ENCODE measurements at places on chromosomes 11 and 22.

DNA sequence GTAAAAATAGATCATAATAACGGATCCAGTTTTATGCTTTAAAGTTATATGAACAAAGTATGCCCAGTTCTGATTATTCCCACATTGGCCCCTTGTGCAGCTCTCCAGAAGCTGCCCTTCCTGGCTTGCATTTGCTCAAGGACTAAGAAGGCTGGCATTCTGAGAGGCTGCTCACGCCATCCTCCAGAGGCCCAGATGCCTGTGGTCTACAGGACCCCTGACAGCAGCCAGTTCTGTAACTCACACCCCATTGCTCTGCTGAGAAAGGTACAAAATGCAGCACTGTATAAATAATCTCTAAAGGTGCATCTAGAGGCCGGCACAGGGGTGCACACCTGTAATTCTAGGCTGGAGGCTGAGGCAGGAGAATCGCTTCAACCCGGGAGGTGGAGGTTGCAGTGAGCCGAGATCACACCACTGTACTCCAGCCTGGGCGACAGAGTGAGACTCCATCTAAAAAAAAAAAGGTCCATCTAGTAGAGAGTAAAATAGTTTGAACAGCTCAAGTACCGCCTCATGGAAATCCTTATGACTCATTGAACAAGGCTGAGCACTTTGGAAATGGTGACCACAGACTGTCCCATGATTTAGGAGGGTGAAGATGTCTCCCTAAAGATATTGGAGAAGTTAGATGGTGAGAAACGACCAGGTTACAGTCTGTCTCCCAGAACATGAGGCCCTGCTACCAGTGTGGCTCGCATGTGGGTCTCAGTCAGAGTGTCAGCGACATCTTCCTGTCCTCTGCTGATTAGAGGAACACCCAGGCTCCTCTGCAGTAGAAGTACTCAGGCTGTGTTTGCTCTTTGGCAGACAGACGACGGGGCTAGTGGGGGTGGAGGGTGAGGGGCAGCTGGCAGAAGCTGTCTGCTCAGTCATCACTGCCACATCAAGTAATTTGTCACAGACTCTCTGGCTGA is 56.3 kb downstream of the KREMEN1 start:
- no peak for DNase-seq

- DNase-seq: peak; percentile 71
Measured at GRCh38 chr11:62602141-62603071, 741 bp upstream of the MTA2 start.

- no peak for DNase-seq
Measured at GRCh38 chr11:70926543-70927201, 325.7 kb downstream of the SHANK2 start.

GRCh38 chr11:4385978-4386740 is 7.3 kb downstream of the TRIM21 start:
- DNase-seq: no peak

GRCh38 chr11:833114-833791 is 501 bp downstream of the CD151 start:
- DNase-seq: no peak

DNA sequence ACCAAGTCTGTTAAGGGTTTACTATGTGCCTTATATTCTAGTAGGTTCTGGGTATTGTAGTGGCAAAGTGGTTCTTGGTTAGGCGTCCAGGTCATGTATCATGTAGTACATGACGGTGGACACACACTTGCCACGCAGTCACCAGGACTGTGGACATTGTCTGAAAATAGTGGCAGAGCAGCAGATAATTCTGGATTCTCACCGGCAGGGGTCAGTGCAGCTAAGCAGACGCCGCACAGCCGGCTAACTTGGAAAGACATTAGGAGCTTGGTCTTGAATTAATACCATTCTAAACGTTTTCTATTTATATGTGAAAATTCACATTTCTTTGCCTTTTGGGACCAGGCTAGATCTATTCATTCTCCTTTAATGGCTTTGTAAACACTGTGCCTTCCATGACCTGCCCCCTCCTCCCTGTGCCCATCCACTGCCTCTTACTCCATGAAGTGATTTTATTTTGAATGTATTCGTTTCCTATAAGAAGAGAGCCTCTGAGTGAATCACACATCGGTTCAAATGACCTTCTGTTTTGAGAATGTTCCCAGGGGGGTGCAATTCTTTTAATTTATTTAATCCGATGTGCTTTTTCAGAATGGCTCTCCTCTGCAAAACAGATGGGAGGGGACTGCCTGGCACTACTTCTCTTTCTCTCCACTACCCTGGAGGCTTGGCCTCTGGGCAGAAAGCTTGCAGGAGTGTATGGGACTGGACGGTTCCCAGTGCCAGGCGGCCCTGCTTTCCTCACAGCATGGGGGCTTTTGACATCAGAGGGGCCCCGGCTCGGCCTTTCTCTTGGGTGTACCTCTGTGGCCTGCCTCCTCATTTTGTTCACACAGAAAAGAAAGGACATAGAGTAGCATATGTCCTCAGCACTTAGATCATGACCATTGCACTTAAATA is 378.0 kb downstream of the NTM start:
- peak; percentile 55 for DNase-seq

DNA sequence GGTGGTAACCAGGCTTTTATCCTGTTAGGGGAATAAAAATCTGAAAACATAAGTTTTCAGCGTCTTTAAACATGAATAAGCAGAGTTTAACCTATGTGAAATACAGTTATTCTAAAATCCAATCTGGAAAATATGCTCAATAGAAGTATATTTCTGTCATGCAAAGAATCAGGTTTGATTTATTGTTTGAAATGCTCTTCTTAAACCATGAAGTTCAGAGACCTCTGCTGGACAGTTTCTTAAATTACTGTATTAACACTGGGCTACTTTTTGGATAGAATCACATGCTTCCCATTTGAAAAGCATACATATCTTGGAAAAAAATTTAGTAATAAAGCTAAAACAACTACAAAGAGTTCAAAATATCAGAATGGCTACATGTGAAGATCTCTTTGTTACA is 25.4 kb downstream of the APIP start:
- DNase-seq: peak; percentile 77

DNA sequence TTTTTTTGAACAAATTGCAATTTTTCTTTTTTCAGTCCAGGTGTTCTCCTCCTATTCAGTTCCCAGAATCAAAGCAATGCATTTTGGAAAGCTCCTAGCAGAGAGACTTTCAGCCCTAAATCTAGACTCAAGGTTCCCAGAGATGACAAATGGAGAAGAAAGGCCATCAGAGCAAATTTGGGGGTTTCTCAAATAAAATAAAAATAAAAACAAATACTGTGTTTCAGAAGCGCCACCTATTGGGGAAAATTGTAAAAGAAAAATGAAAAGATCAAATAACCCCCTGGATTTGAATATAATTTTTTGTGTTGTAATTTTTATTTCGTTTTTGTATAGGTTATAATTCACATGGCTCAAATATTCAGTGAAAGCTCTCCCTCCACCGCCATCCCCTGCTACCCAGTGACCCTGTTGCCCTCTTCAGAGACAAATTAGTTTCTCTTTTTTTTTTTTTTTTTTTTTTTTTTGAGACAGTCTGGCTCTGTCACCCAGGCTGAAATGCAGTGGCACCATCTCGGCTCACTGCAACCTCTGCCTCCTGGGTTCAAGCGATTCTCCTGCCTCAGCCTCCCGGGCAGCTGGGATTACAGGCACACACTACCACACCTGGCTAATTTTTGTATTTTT is 6.2 kb upstream of the UBE4A start:
- DNase-seq: no peak

GRCh38 chr11:1448882-1449281 is 37.7 kb downstream of the MOB2 start:
- DNase-seq: no peak

- DNase-seq: no peak
Measured at GRCh38 chr22:17828502-17829080, 54.3 kb upstream of the BID start.

DNA sequence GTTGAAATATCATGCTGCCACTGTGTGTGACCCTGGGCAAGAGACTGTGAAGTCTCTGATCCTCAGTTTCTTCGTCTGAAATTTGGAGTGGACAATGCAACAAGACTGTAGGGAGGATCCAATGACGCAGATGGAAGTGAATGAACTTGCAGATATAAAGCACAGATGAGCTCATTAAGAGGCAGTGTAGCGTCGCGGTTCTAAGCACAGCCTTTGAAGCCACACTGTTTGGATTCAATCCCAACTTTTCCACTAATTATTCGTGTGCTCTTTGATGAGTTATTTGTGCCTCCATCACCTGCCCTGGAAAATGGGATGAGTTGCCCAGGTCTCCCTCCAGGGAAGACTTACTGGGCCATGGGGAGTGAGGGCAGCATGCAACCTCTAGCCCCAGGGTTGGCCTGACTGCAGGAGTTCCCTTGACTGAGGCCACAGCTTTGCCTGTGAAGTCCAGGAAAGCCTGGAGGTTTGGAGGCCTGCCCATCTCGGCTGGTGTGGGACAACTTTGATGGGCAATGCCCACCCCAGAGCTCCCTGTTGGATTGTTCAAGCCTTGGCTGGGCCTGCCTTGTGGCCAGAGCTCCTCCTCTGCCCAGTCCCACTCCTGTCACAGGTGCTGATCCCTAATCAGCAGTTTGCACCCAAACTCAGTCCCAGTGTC is 266.0 kb upstream of the B3GAT1 start:
- DNase-seq: no peak

- DNase-seq: no peak
Measured at GRCh38 chr11:6894097-6894496, 1.8 kb upstream of the OR2D2 start.

GRCh38 chr11:93199616-93200015 is 1.8 kb upstream of the SLC36A4 start:
- DNase-seq: no peak

GRCh38 chr22:49081926-49082325 is 745.7 kb downstream of the BRD1 start:
- no peak for DNase-seq

GRCh38 chr11:35511666-35512065 is 13.8 kb downstream of the PAMR1 start:
- DNase-seq: no peak

- DNase-seq: no peak
Measured at GRCh38 chr11:85310479-85310878, 316.7 kb downstream of the DLG2 start.

DNA sequence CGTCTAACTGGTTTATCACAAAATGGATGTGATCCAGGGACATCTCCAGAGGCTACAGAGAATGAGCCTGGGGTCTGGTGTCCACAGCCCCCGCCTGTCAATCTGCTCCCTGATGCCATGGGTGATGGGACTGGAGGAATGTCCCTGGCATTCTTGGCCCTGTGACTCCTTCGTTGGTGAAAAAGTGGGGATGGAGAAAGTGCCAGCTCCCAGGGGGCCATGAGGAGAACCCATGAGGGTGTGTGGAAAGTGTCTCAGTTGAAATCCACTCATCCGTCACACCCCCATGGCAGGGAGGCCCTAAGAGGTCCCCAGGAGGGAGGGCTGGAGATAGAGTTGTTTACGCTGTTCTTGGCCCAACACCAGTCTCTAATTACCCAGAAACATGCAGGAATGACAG is 322.0 kb downstream of the CTTN start:
- no peak for DNase-seq

DNA sequence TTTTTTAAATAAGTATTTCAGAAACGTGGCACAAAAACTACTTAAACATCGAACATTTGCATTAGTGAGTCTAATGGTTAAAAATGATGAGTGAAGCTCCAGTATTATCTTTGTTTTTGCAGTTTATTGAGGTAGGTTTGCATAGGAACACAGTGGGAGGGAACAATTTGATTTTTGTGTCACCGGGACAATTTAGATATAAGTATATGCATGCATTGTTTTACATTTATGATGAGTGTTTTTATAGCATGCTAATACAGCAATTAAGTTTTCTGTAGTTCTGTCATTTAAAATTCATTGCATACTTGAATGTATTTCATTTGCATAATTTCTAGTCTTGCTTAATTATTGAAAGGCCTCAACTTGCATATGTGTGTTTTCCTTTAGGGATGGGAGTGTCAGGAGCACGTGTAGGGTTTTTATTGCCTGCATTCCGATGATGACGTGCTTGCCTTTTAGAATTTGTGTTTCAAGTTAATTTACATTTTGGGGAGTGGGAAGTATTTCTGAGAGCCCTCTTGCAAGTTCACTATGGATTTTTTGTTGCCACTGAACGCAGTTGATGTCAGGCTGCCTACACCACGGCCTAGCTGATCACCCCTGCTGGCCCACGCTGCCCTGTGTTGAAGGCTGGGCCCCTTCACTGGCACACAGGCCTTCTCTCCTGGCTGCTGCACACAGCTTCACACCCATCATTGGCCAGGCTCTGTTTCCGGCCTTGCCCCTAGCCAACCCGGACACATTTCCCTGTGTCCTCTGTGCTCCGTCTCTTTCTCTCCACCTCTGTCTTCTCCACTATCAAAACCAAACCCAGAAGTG is 120.9 kb downstream of the TBC1D22A start:
- no peak for DNase-seq

GRCh38 chr11:66887526-66887925 is 30.7 kb downstream of the LRFN4 start:
- no peak for DNase-seq

GRCh38 chr11:26483108-26483507 is 89.0 kb downstream of the MUC15 start:
- no peak for DNase-seq

- no peak for DNase-seq
Measured at GRCh38 chr11:69013009-69013951, at the start of gene MRGPRF. MRGPRF (minus strand) TSS chr11:69013246; CDS start chr11:69009901, 3,345 bp downstream.

DNA sequence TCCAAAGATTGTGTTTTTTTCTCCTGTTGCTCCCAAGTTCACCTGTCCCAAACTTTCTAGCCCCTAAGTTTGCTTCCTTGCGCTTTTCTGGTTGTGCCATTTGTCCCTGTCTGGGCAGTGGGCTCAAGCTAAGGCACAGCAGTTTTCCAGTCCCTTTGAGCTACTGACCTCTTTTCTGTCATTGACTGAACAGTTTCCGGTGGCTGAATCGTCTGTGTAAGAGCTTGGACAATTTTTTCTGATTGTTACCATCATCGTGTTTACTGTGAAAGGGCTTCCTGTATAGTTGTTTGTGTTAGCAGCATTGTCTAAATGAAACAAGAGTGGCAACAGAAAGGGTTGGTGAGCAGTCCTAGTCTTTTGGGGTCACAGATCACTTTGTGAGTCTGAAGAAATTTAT is 49.8 kb downstream of the BMAL1 start:
- no peak for DNase-seq

GRCh38 chr11:19559746-19560145 is 152.9 kb upstream of the NAV2 start:
- no peak for DNase-seq

- DNase-seq: no peak
Measured at GRCh38 chr11:9774591-9775397, 110.9 kb downstream of the SWAP70 start.

GRCh38 chr11:96648991-96649390 is 259.2 kb downstream of the JRKL start:
- no peak for DNase-seq

- DNase-seq: no peak
Measured at GRCh38 chr11:5476186-5476819, 12.2 kb upstream of the OR52D1 start.

DNA sequence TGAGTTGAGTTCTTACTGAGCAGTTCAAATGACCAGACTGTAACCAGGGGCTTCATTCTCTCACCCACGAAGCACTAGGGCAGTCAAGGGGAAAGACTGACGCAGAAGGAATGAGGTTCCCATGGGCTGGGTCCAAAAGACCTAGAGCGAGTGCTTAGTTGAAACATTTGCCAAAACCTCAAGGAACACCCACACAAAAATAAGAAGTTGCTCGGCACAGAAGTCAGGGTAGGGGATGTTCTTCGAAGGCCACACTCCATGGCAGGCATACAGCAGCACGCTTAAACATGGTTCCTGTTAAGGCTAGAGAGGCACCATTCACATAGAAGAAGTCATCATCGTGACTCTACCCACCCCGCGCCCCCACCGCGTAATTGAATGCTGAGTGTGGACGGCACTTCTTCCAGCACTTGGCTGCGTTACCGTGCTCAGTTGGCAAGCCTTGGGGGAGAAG is 52.9 kb downstream of the TIMP3 start:
- peak; percentile 20 for DNase-seq
